ENCODE measurements at places on chromosomes 4 and X.

GRCh38 chrX:119423631-119424030 lies 24.5 kb downstream of the SLC25A43 start:
- no peak for DNase-seq

- no peak for DNase-seq
Measured at GRCh38 chr4:152247271-152247975, 288.5 kb downstream of the FBXW7 start.

DNA sequence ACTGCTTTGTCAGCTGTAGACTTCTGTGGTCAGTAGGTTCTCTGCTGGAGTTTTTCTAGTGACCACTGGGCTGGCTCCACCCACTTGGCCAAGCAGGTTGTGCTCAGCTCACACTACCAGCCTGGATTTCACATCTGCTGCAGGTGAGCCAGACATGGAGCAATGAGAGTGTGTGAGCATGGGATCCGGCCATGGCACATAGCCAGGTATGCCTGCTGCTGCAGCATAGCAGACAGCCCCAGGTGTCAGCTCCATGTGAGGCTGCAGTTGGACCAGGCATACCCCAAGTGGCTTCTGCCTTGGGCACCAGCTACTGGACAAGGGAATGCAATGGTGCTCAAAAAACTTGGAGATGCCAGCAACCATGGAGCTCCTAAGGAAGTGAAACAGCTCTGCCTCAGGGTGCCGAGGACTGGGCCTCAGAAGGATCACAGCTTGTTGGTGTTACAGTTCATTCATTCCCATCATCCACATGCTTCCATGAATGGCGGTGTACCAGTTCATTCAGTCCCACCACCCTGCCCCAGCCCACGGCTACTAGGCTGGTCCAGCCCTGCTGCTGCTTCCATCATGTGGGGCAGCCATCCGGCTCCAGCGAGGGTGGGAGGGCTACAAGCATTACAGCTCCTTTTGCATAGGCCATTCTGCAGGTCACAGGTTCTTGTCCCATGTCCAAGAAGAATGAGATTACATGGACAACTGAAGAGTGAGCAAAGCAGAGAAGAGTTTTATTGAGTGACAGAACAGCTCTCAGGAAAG lies 389.1 kb upstream of the PCDH7 start:
- DNase-seq: no peak

- DNase-seq: no peak
Measured at GRCh38 chr4:174697202-174697601, 131.8 kb downstream of the GLRA3 start.

GRCh38 chr4:148810461-148810860 lies 368.2 kb upstream of the NR3C2 start:
- no peak for DNase-seq
